ENCODE measurements at places on chromosomes 7 and 10.
A peak's percentile ranks its signal among the peaks of the same experiment; 100 is the strongest.

DNA sequence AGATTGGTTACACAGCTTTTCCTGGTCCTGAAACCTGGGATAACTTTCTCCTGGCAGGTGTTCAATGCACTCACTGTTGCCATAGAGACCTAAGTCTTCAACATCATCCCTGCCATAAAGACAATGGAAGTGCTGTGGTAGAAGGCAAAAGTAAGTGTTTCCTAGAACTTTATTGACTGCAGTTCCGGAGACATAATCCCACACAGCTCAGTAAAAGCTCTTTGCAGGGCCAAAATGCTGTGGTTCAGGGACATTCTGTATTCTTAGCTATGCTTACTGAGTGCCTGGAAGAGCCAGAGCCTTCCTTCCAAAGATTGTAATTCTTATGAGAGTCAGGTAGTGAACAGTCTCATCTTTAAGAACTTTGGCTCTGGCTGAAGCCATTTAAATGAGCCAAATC lies 5.3 kb downstream of the WIPF3 start:
- no peak for DNase-seq

- DNase-seq = peak; percentile 11
Measured at GRCh38 chr7:142303650-142304049, 45.8 kb upstream of the PRSS58 start.

DNA sequence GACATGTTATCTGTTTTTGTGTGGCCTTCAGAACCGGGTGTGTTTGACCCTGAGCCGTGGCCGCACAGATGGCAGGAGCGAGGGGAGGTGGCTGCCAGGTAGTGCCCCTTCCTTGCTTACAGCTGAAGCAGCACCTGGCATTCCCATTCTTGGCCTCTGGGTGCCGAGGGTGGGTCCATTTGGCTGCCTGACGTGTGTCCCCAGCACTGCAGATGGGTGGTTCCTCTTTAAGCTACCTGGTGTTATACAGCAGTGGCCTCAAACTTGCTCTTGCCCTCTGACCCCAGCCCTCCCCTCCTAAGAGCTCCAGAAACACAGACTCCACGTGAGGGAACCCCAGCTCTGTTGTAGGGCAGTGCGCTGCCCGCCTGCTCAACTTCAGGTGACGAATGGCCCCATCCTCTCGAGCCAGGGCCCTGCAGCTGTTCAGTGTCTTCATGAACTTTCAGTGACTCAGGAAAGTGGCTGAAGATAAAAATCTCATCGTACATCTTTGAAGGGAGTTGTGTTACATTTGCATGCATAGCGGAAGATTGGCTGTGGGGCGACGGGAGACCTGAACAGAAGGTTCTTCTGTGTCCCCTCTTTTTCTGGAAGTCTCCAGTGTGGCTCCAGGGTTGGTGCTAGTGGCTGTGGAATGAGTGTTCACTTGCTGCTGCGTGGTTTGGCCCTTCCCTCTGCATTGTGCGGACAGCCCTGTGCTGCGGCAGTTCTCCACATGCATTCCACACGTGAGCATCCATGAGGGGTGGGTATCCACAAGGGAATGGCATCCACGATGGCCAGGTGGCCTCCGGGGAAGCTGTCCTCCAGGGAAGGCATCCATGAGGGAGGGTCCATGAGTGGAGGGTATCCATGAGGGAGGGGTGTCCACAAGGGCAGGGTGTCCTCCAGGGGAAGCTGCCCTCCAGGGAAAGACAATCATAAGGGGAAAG lies 91.6 kb downstream of the INPP5A start:
- DNase-seq = no peak

DNA sequence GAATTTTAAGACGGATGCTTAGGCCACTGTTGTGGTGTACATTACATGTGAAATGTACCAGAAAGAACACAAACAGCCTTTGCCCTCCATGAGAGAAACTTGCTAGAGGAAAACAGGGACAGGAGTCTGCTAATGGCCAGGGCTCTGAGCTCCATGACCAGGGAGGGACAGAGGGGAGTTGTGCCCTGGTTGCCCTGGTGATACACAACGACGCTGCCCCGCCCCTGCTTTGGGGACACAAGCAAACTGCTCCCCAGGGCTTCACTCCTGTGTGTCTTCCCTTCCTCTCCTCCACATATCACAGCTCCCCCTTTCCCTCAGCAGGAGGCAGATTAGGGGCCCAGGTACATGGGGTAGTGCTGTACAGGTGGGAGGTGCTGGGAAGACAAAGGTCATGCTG lies 36.2 kb downstream of the AMPH start:
- DNase-seq = no peak

DNA sequence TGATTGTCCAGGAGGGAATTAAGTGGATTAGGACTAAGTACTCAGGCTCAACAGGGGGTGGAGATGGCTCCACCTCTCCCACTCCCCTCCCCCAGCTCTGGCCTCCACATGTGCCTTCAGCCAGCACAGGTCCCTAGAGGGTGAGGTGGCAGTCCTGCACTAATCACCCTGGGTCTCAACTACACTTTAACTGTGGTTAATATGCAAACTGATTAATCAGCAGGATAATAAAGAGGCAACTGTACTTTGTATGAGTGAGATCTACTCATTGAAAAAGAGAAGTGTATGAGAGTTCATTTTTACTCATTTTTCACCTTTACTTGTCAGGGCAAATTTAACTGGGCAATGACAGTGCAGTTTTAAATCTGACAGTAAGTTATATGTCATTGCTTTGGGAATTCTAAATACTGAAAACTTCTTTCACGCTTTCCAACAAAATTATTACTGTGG lies 223.8 kb upstream of the CCDC6 start:
- no peak for DNase-seq

GRCh38 chr10:51786016-51786683 lies 86.8 kb upstream of the CSTF2T start:
- DNase-seq = no peak

DNA sequence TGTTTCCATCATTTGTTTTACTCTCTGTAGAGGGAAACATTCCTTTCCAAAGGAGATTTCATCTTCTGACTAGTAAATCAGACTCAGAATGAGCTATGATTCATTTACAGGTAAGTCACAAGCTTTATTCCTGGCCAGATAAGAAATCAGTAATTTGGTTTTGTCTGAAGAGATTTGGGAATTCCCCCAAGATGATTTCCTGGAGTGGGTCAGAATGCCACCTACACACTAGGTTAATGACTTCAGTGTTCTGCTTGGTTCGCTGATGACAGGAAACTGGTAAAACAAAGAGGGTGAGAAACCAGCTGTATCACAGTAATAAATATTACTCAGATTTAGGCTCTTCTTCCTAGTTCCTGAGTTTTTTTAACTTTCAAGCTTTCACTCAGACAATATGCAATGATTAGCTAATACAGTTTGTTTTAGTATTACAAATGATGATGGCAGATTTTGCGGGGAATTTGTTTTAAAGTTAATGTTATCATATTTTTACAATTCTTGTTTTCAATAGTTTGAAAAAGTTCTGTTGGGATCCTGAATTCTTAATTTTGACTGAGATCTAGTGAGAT lies 8.3 kb upstream of the ASZ1 start:
- no peak for DNase-seq

GRCh38 chr10:14781763-14782162 lies 7.1 kb upstream of the FAM107B start:
- no peak for DNase-seq

GRCh38 chr10:87589645-87590051 lies 70.0 kb upstream of the PAPSS2 start:
- no peak for DNase-seq

GRCh38 chr10:72318418-72319262 lies 36.1 kb downstream of the DNAJB12 start:
- DNase-seq = no peak

- DNase-seq = no peak
Measured at GRCh38 chr7:153188630-153189029, 429.1 kb downstream of the ACTR3B start.

DNA sequence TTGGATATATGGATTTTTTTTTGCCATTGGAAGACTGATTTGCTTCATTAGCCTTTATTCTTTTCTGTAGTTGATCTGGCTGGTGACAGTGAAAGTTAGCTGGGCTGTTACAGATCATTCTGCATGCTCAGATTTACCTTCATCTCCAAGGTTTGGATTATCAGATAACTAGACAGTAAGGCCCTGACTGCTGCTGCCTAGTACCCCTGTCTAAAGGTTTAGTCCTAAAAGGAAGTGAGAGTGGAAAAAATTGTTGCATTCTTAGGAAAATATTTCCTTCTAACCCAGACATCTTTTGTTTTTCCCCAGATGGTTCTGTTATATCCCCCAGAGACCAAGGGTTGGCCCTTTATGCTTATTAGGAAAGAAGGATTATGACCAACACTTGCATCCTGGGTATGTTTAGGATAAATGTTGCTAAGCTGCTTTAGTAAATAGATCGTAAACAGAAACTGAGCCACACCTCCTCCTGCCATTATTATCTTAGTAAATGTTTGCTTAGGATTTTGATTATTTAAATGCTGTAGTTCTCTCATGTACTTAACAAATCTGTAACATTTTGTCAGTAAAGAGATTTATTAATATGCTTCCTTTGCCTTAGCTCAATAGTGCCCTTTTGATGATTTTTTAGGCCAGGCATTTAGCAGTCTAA lies 44.4 kb downstream of the MCU start:
- no peak for DNase-seq

- no peak for DNase-seq
Measured at GRCh38 chr7:99137411-99138180, 6.3 kb downstream of the SMURF1 start.

DNA sequence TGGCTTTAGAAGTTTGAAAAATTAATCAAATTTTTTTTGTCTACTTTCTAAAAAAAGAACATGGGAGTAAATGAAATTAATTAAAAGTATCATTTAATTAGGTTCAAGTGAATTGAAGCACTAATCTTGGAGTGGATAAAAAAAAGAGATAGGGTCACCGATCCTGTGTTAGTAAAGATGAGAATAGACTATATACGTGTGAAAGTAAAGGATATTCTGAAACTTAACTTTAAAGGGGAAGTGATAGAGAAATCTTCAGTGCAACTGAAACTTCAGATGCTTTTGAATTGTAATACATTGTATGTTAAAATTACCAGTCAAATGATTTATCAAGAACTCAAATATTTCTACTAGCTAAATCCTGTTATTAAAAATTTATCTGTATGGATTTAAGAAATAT lies 4.8 kb downstream of the NHLRC2 start:
- no peak for DNase-seq

GRCh38 chr10:74156919-74157289 lies 5.9 kb downstream of the ADK start:
- DNase-seq = no peak

- DNase-seq = no peak
Measured at GRCh38 chr7:131517218-131517923, 39.1 kb downstream of the PODXL start.

DNA sequence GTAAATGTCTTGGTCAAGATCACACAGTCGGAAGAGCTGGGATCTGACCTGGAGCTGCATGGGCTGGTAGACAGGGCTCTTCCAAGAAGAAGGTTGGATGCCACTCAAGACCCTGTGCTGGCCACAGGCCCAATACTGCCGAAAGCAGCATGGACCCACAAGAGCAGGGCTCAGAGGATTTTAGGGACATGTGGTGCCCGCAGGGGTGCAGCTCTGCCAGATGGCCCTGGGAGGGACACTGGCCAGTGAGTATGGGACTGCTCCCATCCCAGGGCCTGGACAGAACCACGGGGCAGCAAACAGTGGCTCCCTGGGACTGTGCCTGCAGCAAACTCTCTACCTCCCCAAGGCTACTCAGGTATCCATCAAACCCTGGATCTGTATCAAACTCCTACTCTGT lies 12.4 kb downstream of the MAT1A start:
- no peak for DNase-seq

- DNase-seq = no peak
Measured at GRCh38 chr7:262251-262572, 27.8 kb upstream of the FOXL3 start.

- no peak for DNase-seq
Measured at GRCh38 chr7:72032934-72033333, 379.2 kb downstream of the CALN1 start.

- DNase-seq = no peak
Measured at GRCh38 chr10:33509231-33509831, 174.9 kb upstream of the NRP1 start.

- DNase-seq = no peak
Measured at GRCh38 chr7:108012499-108013430, 9.8 kb upstream of the LAMB1 start.

GRCh38 chr10:86450806-86451603 lies 70.6 kb downstream of the WAPL start:
- DNase-seq = no peak

GRCh38 chr7:130887182-130887956 lies 153.4 kb upstream of the KLF14 start:
- DNase-seq = no peak

- DNase-seq = no peak
Measured at GRCh38 chr10:11298116-11298515, 280.4 kb downstream of the CELF2 start.

DNA sequence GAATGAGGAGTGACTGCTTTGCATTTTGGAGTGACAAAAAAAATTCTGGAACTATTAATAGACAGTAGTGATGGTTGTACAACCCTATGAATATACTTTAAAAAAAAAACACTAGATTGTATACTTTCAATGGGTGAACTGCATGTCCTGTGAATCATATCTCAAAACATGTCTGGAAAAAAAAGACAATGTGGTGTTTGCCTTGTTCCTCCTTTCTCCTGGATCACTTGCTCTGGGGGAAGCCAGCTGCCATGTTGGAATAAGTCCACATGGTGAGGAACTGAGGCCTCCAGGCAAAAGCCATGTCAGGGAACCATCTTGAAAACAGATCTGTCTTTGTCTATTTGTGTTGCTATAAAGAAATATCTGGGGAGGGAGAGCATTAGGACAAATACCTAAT lies 39.5 kb upstream of the YAE1 start:
- DNase-seq = no peak

- DNase-seq = no peak
Measured at GRCh38 chr7:131159961-131160361, 167.7 kb upstream of the MKLN1 start.

DNA sequence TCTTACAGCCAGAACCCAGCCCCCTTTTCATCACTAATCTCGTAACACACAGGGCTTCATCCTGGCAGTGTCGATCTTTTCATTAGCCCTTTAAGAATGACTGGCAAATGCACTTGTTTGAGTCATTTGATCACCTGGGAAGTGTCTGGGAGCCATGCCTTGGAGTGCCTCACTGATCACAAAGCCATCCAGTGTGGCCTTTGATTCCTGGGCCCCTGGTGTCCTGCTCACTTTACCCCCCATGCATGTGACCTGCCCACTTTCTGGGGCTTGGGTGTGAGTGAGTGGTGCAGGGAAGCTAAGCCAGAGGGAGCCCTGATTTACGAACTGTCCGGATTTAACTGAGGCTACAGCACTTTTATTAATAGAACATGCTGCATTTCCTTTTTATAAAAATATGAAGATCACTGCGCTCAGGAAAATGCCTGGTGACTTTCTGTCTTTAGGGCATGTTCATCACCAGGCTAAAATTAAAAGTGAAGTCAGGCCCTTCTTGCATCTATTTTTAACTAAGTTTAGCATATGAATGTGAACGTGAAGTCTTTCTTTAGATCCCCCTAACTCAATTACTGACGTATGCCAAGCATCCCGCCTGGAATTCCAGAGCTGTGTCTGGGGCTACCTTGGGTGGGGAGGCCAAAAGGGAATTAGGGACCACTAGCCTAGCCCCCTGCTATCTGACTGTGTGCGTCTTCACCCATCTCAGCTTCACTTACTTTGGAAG lies 23.6 kb downstream of the RBM20 start:
- DNase-seq = no peak

All from effector memory CD8-positive, alpha-beta T cell (primary cell).